ENCODE measurements at places on chromosomes 12 and 14. TPM values are rescaled to one million over a fixed set of nuclear protein-coding genes. Genes with fewer than 3 reads are reported as not detected.

Gene SERPINA4
- total RNA-seq, result not detected

DNA sequence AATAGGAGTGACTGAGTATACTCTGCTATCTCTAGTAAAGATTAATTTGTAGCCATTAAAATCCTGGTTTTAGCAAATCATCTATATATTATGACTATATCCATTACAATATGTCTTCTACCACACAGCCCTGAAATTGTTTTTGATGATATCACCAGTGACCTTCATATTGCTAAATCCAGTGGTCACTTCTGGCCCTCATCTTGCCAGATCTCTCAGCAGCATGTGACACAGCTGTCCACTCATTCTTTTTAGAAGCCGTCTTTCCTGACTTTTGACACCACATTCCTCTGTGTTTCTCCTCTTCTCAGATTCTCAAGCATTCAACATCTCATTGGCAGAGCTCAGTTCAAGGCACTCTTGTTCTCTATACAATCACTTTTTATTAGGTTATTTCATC, 54.9 kb downstream of the CPNE8 start:
- no peaks in the 10 kb centered on the region for H3K4me1 ChIP-seq
- no peak overlapping the region for H3K27ac ChIP-seq
- no peak overlapping the region for H3K4me3 ChIP-seq
- no peak for DNase-seq
- no peaks in the 10 kb centered on the region for H3K27me3 ChIP-seq
- H3K36me3 ChIP-seq, result no peaks in the 10 kb centered on the region

- H3K27ac ChIP-seq, result no peak overlapping the region
- peak; percentile 59 for DNase-seq
- no peaks in the 10 kb centered on the region for H3K36me3 ChIP-seq
- no peak overlapping the region for H3K4me3 ChIP-seq
These were observed 103.3 kb downstream of the ADCK1 start for GRCh38 chr14:77903221-77903620.

GRCh38 chr12:8088574-8088973, 6.5 kb downstream of the NECAP1 start:
- H3K4me3 ChIP-seq, result no peak overlapping the region
- H3K27me3 ChIP-seq, result no peaks in the 10 kb centered on the region

Gene MUCL1
- not detected for total RNA-seq

Gene SDR9C7
- total RNA-seq, result not detected

DNA sequence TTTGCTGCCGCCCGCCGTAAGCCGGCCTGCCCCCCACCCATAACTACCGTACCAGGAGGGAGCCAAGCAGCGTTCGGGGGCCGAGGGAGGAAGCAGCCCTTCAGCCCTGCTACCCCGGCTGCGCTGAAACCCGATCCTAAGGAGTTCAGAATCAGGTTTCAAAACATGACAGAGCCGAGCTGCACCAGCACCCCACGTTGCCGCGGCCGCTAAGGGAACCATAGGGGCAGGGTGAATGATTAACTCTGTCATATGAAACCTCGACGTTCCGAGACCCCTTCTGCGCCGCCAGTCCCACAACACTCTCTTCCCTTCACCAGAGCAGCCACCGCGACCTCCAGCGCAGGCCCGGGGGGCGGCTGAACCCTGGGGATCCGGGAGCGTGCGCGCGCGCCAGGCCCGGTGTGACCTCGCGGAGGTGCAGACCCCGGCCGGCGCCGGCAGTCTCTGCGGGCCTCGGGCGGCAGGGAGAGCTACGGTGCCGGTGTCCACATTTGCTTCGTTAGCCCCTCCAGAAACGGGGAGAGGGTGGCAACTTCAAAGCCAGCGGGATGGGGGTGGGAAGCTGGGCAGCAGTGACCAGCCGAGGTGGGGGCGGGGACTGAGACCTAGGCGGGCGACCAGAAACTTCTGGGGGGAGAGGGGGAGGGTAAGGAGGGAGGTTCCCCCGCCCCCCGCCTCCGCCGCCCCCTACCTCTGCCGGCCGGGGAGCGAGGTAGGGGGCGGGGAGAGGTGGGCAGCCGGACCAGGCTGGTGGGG, 1.6 kb downstream of the SIX4 start:
- peaks cover 16% of the 10 kb centered on the region for H3K36me3 ChIP-seq
- H3K27ac ChIP-seq, result peak overlapping the region; percentile 79
- H3K4me3 ChIP-seq, result peak overlapping the region; percentile 84

Gene SINHCAF
- total RNA-seq, result 137 TPM

DNA sequence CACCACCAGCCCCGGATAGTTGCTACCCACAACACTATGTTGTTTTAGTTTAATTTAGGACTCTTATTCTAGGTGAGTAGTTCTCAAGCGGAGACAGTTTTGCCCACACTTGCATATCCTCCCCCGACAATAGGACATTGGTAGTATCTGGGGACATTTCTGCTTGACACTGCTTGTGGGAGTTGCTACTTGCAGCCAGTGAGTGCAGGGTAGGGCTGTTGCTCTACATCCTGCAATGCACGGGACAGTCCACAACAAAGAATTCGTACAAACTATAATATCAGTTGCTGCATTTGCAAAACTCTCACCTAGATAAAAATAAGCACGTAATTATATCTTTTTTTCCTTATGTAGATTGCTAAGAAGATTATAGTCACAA, 111.8 kb upstream of the DNM1L start:
- no peak for DNase-seq
- H3K4me1 ChIP-seq, result peaks cover 16% of the 10 kb centered on the region
- no peak overlapping the region for H3K27ac ChIP-seq
- H3K27me3 ChIP-seq, result no peaks in the 10 kb centered on the region
- H3K4me3 ChIP-seq, result no peak overlapping the region
- H3K36me3 ChIP-seq, result no peaks in the 10 kb centered on the region

DNA sequence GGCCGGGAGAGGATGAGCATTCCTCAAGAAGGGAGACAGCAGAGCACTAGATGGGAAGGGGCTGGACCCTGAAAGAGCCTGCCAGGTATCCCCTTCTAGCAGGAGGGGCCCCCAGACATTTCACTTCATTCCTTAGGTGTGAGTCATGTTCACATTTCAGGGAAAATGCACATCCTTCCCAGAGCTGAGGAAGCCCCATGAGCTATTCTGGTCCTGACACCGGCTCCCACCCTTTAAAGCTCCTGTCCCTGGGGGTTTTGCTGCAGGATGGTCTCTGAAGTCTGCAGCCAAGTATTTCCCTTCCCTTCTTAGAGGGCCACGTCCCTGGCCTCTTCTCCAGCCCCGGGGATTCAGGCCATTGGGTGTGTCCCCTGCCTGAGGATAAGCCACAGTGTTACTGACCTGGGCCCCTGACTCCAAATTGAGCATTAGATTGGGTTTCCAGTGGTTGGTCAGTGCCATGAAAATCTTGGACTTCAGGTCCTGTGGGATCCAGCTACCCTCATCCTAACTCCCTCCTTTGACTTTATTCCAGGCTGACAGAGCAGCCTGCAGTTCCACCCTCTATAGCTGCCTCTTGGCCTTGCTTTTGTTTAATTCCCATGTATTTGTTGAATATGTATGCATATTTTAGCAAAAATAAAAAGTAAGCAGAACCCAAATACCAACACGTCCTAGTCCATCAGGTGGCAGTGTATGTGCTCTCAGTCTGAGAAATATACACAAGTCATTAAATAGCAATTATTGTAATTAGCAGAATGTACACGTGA, 267.1 kb downstream of the CACNA1C start:
- no peak for DNase-seq
- no peak overlapping the region for H3K4me3 ChIP-seq
- no peaks in the 10 kb centered on the region for H3K36me3 ChIP-seq
- peaks cover 16% of the 10 kb centered on the region for H3K4me1 ChIP-seq

- no peak overlapping the region for H3K4me3 ChIP-seq
- H3K27ac ChIP-seq, result no peak overlapping the region
- no peaks in the 10 kb centered on the region for H3K27me3 ChIP-seq
- DNase-seq, result no peak
- peaks cover 18% of the 10 kb centered on the region for H3K4me1 ChIP-seq
These were observed 91.1 kb downstream of the ARMH4 start for GRCh38 chr14:58060898-58061297.

- no peaks in the 10 kb centered on the region for H3K27me3 ChIP-seq
- H3K4me1 ChIP-seq, result no peaks in the 10 kb centered on the region
- no peaks in the 10 kb centered on the region for H3K36me3 ChIP-seq
- DNase-seq, result no peak
These were observed 296.2 kb upstream of the FLRT2 start for GRCh38 chr14:85233756-85234155.

Gene MMP14
- total RNA-seq, result 91.3 TPM

Gene CLEC2D
- total RNA-seq, result 1.6 TPM

GRCh38 chr14:34362641-34363251, 99.3 kb downstream of the SPTSSA start:
- no peaks in the 10 kb centered on the region for H3K36me3 ChIP-seq
- DNase-seq, result no peak
- no peaks in the 10 kb centered on the region for H3K27me3 ChIP-seq
- no peaks in the 10 kb centered on the region for H3K4me1 ChIP-seq

GRCh38 chr14:77197988-77198387, 16.4 kb downstream of the TMEM63C start:
- no peak overlapping the region for H3K27ac ChIP-seq
- no peaks in the 10 kb centered on the region for H3K4me1 ChIP-seq
- H3K4me3 ChIP-seq, result no peak overlapping the region
- peaks cover 43% of the 10 kb centered on the region for H3K27me3 ChIP-seq
- H3K36me3 ChIP-seq, result no peaks in the 10 kb centered on the region

Gene DUSP16
- total RNA-seq, result 10.6 TPM

Gene SLC6A12
- not detected for total RNA-seq

GRCh38 chr14:80354860-80355581, 143.7 kb upstream of the DIO2 start:
- H3K27ac ChIP-seq, result no peak overlapping the region
- H3K27me3 ChIP-seq, result no peaks in the 10 kb centered on the region
- H3K36me3 ChIP-seq, result no peaks in the 10 kb centered on the region
- H3K4me1 ChIP-seq, result no peaks in the 10 kb centered on the region
- peak; percentile 5 for DNase-seq

Gene THAP2
- total RNA-seq, result 7.7 TPM

Gene PTCSC3
- total RNA-seq, result not detected

Gene RPS6KL1
- 0.80 TPM for total RNA-seq

DNA sequence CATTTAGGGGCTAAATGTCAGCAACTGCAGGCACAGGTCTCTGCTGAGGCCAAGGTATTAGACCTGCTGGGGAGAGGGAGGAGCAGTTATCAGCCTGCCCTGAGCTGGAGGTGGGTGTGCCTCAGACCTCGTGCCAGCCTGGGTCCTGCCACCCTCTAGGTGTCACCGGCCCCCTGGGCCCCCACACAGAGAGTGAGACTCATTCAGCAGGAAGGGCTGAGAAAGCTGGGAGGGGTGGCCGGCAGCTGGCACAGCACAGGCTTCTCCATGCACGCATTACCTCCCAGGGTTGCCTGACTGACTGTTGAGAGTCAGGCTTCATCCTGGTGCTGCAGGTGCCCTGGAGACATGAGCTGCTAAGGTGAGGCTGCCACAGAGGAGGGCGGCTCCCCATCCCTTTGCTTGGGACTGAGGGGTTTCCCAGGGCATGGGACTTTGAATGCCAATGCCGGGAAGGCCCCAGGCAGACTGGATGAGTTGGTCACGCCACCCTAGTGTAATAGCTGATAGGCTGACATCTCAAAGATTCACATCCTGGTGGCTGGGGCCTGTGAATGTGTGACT, 75.3 kb upstream of the C14orf180 start:
- no peak overlapping the region for H3K4me3 ChIP-seq
- no peaks in the 10 kb centered on the region for H3K4me1 ChIP-seq
- peaks cover 10% of the 10 kb centered on the region for H3K27me3 ChIP-seq
- DNase-seq, result no peak
- H3K36me3 ChIP-seq, result no peaks in the 10 kb centered on the region

Data from A673 (cell line).